HepG2 (cell line): ENCODE measurements at places on chromosomes 2 and 18. TPM values are rescaled to one million over a fixed set of nuclear protein-coding genes. Genes with fewer than 3 reads are reported as not detected.

- no peak for DNase-seq
These were observed 210.5 kb upstream of the PIK3C3 start for GRCh38 chr18:41744421-41745030.

GRCh38 chr2:162090109-162090508 is 16.1 kb upstream of the DPP4 start:
- no peak for DNase-seq

DNA sequence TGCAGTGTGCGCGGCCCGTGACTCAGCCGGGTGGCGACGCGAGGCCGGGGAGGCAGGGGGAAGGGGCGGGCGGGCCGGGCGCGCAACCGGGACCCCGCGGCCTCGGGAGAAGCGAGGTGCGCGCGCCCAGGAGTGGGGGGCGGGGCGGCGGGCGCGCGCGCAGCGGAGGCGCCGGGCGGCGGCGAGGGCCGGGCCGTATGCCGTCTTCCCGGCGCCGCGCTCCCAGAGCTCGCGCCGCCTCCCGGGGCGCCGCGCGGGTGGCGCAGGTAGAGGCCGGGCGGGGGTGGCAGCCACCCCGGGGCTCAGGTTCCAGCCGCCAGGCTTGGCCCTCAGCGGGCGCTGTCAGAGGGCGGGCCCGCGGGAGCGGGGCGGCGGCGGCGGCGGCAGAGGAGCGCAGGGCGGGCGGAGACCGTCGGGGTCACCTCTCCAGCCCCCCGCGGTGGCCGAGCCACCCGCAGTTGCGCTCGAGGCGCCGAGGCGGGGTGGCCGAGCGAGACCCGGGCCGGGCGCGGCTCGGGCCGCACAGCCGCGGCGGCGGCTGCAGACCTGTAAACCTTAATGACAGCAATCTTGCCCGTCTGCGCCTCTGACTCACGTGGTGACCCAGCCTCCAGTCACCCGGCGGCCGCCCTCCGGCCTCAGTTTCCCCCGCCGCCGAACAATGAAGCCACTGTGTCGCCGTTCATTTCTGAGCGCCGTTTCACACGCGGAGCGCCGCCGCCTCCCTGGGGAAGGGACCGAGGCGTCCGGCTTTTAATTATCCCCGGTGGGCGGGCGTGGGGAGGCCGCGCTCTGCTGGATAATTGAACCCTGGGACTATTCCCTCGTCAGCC is 25.3 kb upstream of the SMAD7 start:
- no peak for DNase-seq

Gene CCDC85A
- polyA plus RNA-seq = not detected in 2 replicates

Gene PFN4
- 0.12 TPM in 1 of 2 replicates, not detected in the other for polyA plus RNA-seq
